NCI-H146 (cell line): ENCODE measurements at places on chromosomes 7 and 10.

- DNase-seq: peak; percentile 85
Measured at GRCh38 chr7:15326044-15326644, 235.7 kb downstream of the AGMO start.

DNA sequence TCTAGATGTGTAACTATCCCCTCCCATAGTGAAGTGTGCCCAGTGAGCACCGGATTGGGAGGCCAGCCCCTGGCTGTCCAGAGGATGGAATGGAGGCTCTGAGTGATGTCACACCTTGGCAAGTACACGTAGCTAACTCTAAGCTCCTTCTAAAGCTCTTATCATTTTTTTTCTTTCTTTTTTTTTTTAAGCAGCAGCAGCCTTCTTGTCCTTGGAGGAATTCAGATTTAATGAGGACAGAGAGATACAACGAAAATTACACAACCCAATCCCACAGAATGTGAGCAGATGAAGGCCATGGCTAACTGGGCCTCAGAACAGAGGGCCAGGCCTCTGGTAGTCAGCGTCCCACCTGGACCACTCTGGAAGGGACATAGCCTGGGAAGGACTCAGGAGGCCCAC is 11.3 kb downstream of the TNS3 start:
- DNase-seq: no peak

GRCh38 chr10:130054021-130054420 is 56.6 kb downstream of the C10orf143 start:
- DNase-seq: no peak

GRCh38 chr7:39824456-39825200 is 125.4 kb upstream of the CDK13 start:
- DNase-seq: no peak

GRCh38 chr10:7520507-7521485 is 110.0 kb upstream of the SFMBT2 start:
- DNase-seq: peak; percentile 17

GRCh38 chr10:132181691-132182425 is 4.9 kb upstream of the DPYSL4 start:
- DNase-seq: no peak

GRCh38 chr7:24797270-24797669 is 40.0 kb upstream of the GSDME start:
- no peak for DNase-seq

DNA sequence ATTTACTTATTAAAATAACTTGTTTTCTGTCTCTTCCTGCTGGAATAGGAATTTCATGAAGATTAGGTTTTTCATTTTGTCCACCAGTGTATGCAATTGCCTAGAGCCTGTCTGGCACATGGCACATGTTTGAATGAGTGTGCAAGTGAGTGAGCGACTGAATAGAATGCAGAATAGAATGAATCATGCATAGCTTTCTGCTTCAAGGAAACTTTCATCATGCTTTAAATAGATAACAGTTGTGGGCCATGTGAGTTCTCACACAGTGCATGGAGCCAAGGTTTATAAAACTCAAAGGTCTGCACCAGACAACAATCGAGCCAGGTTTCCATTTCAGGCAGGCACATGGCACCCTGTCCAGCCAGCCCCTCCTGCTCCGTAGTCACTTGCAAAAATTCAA is 74.2 kb upstream of the HECW1 start:
- DNase-seq: no peak

GRCh38 chr7:117863618-117864017 is 9.6 kb downstream of the CTTNBP2 start:
- no peak for DNase-seq

GRCh38 chr10:16853201-16853600 is 36.0 kb upstream of the RSU1 start:
- DNase-seq: no peak

GRCh38 chr7:44284216-44284615 is 41.2 kb downstream of the CAMK2B start:
- no peak for DNase-seq

- no peak for DNase-seq
Measured at GRCh38 chr10:49284356-49284755, 14.6 kb upstream of the C10orf71 start.

GRCh38 chr10:118592675-118593330 is 2.6 kb downstream of the PRLHR start:
- DNase-seq: peak; percentile 95

- no peak for DNase-seq
Measured at GRCh38 chr7:135913404-135913803, 63.8 kb downstream of the MTPN start.

GRCh38 chr10:54796881-54797280 is 4.2 kb downstream of the PCDH15 start:
- no peak for DNase-seq

DNA sequence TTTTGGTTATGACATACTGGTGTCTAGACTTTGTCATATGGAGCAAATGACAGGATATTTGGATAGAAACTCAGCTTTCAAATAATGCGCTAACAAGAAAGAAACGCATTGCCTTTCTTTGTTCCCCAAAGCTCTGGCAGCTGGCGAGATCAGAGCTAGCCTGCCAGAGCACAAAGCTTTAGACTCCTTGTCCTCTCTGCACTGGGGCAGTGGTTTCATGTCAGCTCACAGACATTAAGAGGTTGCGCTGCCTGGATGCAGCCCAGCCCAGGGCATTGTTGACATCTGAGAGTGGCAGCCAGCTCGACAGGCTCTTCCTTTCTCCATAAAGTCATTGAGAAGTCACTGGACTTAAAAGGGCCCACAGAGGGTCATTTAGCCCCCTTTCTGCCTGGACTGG is 212.0 kb downstream of the PLXNA4 start:
- no peak for DNase-seq

DNA sequence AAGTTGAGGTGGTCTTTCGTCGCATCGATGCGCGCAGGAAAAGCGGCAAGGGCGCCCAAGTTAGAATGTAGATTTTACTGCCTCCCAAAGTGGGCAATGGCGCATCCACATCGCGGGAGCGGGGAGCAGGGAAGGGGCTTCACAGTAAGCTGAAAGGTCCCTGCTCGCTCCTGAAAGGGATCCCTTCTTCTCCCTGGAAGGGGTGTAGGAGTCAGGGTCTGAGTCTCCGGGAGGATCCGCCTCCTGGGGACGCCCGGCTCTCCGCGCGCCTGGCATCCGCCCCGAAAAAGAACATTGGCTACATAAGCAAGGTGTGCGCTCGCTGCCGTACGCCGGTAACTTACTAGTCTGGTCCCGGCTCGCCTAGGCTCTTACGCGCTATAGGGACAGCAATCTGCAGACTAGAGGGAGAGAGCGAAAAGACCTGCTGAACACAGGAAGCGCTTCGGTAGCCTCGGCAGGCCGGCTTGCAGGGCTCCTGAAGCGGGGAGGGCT is 804 bp downstream of the UNC5B start:
- DNase-seq: peak; percentile 84

DNA sequence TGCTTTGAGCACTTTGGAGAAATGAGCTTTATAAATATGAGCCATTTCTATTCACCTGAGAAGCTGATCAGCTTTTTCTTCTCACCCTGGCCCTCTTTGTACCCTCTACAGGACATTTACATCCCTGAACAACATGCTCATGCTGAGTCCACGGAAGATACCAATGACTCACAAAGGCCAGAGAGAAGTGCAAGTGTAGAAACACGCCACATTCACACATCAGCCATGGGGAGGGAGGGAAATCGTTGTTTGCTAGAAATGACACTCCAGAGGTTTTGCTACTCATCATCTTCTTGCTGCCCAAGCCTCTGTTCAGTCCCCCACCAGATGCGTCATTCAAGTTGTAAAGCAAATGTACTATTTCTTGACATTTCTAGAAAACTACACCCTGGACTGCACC is 2.8 kb upstream of the UCN3 start:
- no peak for DNase-seq

GRCh38 chr7:155358066-155358947 is 60.6 kb downstream of the INSIG1 start:
- no peak for DNase-seq

- DNase-seq: no peak
Measured at GRCh38 chr7:919924-920341, 34.5 kb downstream of the ADAP1 start.

DNA sequence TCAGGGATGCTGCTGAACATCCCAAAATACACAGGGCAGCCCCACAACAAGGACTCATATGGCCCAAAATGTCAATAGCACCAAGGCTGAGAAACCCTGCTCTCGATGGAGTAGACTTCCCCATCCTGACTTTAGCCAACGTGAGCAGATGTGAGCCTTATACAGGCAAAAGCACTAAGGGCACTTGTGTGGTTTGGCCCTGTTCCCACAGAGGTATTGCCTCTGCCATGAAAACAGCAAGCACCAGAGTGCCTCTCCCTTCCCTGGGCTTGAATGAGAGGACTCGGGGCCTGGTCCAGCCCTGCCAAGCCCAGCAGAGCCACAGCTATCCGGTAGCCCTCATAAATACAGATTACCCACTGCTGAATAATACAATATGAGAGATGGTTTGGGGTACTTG is 47.5 kb downstream of the ACSM6 start:
- no peak for DNase-seq

DNA sequence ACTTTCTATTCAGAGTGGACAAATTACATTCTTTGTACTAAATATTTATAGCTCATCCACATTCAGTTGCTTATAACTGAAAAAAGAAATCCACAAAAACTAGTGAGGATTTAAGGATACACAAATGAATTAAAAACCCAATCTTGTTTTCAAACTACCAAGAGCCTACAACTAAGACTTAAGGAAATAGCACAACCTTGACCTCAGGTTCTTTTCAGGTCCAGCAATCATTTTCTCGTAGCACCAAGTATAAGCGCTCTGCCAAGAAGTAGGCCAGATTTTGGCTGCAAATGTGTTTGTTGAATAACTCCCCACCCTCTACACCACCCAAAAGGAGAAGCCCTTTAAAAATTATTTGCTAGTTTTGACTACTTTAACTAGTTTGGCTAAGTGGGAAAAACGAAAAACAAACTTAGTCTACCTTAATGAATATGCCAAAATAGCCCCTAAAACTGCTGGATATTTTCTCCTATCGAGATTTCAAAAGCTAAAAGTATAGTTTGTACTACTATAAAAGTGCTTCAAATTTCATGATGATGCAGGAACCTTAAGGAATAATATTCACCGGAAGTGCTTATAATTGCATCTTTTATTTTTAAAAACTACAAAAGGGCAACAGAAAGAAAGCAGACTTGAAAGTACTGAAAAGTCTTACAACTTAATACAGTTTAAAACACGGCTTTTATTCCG is 2.7 kb upstream of the KMT2E start:
- no peak for DNase-seq

DNA sequence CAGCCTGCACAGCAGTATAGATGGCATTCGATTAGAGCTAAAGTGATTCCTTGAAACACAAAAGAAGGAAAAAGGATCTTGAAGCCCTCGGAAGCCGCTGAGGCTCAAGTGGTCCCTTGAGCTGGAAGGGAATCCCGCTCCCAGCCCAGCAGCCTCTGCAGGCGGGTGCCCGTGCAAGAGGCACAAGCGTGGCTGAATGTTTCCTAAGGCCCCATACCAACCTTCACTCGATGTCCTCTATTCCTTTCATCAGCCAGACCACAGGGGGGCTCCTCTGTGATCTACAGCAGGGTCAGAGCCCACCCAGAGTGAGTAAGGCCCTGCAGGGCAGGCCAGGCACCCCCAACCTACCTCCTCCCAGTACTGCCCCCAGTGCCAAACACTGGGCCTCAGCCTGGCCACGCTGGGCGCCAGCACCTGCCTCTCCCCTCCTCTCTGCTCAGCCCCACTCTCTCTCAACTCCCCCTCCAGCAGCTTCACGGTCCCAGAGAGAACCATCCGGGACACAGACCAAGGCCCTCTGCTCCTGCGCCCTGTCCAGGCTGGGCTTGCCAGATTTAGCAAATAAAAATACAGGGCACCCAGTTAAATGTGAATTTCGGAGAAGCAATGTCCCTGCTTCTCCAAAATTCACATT is 30.5 kb downstream of the EBF3 start:
- DNase-seq: no peak

GRCh38 chr10:65534771-65535170 is 1391.1 kb upstream of the LRRTM3 start:
- no peak for DNase-seq

DNA sequence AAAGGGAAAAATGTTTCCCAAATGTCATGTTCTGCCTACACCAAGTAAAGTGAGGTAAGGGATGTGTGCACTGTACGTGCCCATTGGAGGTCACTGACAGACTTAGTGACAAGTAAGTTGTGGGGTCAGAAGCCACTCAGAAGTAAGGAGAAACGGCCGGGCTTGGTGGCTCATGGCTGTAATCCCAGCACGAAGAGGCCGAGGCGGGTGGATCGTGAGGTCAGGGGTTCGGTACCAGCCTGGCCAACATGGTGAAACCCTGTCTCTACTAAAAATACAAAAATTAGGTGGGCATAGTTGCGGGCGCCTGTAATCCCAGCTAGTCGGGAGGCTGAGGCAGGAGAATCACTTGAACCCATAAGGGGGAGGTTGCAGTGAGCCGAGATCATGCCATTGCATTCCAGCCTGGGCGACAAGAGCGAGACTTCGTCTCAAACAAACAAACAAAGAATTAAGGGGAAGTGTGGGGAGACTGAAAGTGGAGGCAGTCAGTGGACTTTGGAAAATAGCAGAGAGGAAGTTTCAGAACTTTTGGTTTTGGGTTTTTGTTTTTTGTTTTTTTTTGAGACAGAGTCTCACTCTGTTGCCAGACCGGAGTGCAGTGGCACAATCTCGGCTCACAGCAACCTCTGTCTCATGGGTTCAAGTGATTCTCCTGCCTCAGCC is 114.8 kb downstream of the WDFY4 start:
- DNase-seq: no peak

DNA sequence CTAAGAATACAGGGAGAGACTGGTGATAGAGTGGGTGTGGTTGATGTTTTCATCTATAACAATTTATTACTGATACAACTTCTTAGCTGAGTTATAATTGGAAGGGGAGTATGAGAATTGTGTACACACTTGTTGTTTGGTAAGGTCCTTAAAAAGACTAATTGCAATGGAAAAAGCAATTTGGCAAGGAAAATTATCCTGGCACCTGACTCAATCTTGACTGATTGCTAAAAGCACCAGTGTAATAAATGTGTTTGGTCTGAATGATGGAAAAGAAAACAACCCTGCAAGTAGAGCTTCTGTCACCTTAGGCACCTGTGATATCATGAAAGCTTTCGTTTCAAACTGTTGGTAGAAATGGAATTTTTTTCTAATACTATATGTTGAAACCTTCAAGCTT is 6.7 kb upstream of the GSDME start:
- peak; percentile 15 for DNase-seq

- no peak for DNase-seq
Measured at GRCh38 chr7:158676906-158677305, 27.7 kb downstream of the NCAPG2 start.

- peak; percentile 35 for DNase-seq
Measured at GRCh38 chr10:75717126-75717916, 285.9 kb downstream of the LRMDA start.

- peak; percentile 62 for DNase-seq
Measured at GRCh38 chr7:75638594-75639070, 100.1 kb downstream of the HIP1 start.
